Activated CD8-positive, alpha-beta T cell treated with anti-CD3 and anti-CD28 coated beads, Interleukin-2, amount 10 ng/mL, durations not matched to agents 7 days and 5 days (primary cell): ENCODE measurements at places on chromosomes 5 and 9. TPM values are rescaled to one million over a fixed set of nuclear protein-coding genes. Genes with fewer than 3 reads are reported as not detected.

ADAMTSL1 gene
- total RNA-seq, result not detected

GKAP1 gene
- 1.8 TPM for total RNA-seq

PCDHB10 gene
- total RNA-seq, result not detected

FRRS1L gene
- total RNA-seq, result not detected

SPATA31A3 gene
- total RNA-seq, result not detected

TAS2R1 gene
- total RNA-seq, result not detected

ADAMTS13 gene
- 1.4 TPM for total RNA-seq

DNA sequence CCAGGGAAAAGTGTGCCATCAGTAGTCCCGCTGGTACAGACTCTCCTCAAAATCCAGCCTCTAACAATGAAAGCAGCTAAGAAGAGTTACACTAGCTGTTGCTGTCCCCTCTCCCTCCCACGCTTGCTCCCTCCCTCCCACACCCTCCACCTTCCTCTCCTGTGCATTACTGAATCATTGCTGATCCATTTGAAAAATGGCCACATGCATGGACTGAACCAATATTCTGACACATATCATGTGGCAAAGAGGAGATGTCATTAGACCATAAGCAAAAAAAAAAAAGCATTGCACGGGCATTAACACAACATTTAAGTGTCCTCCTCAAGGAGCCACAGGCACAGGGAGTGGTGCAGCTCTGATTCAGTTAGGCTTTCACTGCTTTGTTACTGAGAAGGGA, 37.9 kb downstream of the LHFPL2 start:
- H3K36me3 ChIP-seq, result no peaks in the 10 kb centered on the region
- no peak for DNase-seq
- H3K27ac ChIP-seq, result no peak overlapping the region
- no peak overlapping the region for H3K4me3 ChIP-seq
- H3K4me1 ChIP-seq, result no peaks in the 10 kb centered on the region

- peak overlapping the region; percentile 87 for H3K27ac ChIP-seq
- DNase-seq, result peak; percentile 20
- peaks cover 83% of the 10 kb centered on the region for H3K4me1 ChIP-seq
- H3K4me3 ChIP-seq, result peak overlapping the region; percentile 32
Measured at GRCh38 chr5:370959-371810, 49.7 kb downstream of the AHRR start.

- no peak for DNase-seq
- H3K36me3 ChIP-seq, result no peaks in the 10 kb centered on the region
- H3K27ac ChIP-seq, result no peak overlapping the region
- H3K4me1 ChIP-seq, result no peaks in the 10 kb centered on the region
- H3K27me3 ChIP-seq, result no peaks in the 10 kb centered on the region
Measured at GRCh38 chr5:179313849-179314521, 31.3 kb downstream of the ADAMTS2 start.

DNA sequence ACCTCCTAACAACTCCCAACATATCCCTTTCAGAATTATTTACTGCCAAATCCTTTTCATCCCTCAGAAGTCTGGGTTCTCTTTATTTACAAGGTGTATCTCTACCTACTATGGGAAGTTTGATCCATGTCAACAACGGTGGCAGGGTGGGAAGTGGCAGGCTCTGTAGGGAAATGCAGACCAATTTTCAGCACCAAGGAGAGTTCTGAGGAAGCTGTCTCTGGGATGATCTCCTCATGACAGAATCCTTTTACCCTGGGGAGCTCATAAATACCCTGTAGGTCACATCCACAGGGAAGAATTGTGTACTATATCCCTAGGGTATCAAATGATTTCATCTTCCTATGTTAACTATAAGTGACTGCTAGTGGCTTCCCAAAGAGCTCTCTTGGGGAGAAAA, 107.8 kb upstream of the NEK6 start:
- no peak overlapping the region for H3K4me3 ChIP-seq
- H3K36me3 ChIP-seq, result no peaks in the 10 kb centered on the region
- H3K4me1 ChIP-seq, result no peaks in the 10 kb centered on the region
- DNase-seq, result peak; percentile 15
- H3K27ac ChIP-seq, result no peak overlapping the region

DNA sequence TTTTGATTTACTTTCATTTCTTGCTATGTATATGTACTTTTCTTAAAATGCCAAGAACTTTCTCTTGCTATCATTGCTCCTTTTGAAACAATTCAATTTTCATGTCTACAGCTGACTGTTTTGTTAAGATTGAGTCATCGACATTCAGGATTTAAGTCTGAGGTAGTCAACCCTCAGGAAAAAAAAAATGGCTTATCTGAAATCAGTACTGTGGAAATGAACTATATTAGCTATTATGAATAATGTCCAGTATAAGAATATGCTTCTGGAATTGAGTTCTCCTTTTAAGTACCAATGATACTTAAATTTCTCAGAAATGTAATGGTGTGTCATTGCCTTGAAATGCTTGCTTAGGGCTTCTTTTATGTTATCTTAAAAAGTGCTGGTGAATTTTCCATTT, 37.9 kb downstream of the TNFAIP8 start:
- no peak overlapping the region for H3K4me3 ChIP-seq
- peaks cover 73% of the 10 kb centered on the region for H3K4me1 ChIP-seq
- no peaks in the 10 kb centered on the region for H3K27me3 ChIP-seq
- DNase-seq, result no peak
- H3K27ac ChIP-seq, result peak overlapping the region; percentile 39

DNA sequence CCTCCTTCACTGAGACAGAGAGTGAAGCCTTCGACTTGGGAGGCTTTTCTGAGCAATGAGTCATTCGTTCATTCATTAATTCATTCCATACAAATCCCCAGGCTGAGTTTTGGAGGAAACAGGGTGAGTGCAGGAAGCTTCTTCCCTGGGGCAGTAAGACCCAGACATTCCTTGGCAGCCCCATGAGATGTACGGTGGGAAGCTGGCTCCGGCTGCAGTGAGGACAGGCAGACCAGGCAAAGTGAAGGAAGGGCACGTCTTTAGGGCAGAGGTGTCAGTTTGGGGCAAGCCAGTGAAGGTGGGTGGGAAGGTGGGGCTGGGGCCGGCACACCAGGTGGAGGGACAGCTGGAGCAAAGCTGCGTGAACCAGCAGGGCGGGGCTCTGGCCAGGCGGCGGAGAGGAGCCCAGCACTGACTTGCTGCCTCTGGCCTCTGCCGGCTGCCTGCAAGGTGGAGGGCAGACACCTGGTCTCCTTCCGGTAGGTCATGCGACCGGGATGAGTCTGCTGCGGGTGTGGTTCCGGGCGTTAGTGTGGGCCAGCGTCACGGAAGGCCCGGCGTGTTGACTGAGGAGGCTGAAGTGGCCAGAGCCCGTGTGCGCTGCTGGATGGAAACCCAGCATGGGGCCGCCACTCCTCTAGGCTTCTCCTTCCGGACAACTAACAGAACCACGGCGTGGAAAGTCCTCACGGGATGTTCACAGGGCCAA, 16.6 kb downstream of the OLFM1 start:
- peaks cover 17% of the 10 kb centered on the region for H3K27me3 ChIP-seq
- H3K4me3 ChIP-seq, result no peak overlapping the region
- H3K27ac ChIP-seq, result no peak overlapping the region
- DNase-seq, result no peak

DNA sequence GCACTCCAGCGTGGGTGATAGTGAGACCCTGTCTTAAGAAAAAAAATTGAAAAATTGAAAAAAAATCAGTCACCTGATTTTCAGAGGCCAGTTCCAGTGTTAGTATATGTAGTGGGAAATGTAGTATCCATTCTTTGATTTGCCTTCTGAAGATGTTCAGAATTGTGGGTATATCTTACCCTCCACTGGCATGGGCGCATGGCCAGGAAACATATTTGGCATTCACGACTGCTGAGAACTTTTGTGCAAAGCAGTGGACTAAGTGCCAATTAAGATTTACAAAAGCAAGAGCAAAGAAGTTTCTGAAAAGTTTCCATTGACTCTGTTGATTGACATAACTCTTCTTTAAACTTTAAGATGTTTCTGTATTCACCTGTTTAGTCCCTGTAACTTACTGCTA, 2.4 kb downstream of the CAVIN4 start:
- DNase-seq, result no peak
- no peaks in the 10 kb centered on the region for H3K36me3 ChIP-seq
- no peaks in the 10 kb centered on the region for H3K27me3 ChIP-seq
- H3K4me3 ChIP-seq, result no peak overlapping the region
- no peak overlapping the region for H3K27ac ChIP-seq

GRCh38 chr9:89022001-89022759, 30.9 kb downstream of the S1PR3 start:
- no peaks in the 10 kb centered on the region for H3K4me1 ChIP-seq
- no peaks in the 10 kb centered on the region for H3K36me3 ChIP-seq
- H3K4me3 ChIP-seq, result no peak overlapping the region
- DNase-seq, result no peak
- peaks cover 8% of the 10 kb centered on the region for H3K27me3 ChIP-seq
- no peak overlapping the region for H3K27ac ChIP-seq

GRCh38 chr5:125093776-125094175, 347.3 kb upstream of the ZNF608 start:
- H3K27ac ChIP-seq, result no peak overlapping the region
- no peak for DNase-seq
- no peaks in the 10 kb centered on the region for H3K36me3 ChIP-seq
- no peaks in the 10 kb centered on the region for H3K4me1 ChIP-seq

DNA sequence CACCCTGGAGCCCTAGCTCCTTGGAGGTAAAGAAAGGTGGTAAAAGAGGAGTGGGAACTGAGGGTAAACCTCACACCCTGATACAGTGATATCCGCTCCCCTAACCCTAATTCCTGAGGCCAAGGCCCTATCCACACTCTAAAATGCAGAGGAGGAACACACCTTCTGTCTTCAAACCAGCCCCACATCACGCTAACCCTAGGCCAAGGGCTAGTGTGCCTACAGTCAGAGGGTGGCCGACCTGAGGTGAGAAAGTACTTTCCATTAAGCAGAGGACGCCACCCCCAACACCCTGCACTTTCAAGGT, 590 bp downstream of the HDAC3 start:
- H3K27ac ChIP-seq, result peak overlapping the region; percentile 90
- peaks cover 51% of the 10 kb centered on the region for H3K4me1 ChIP-seq
- H3K27me3 ChIP-seq, result no peaks in the 10 kb centered on the region
- DNase-seq, result no peak
- peaks cover 45% of the 10 kb centered on the region for H3K36me3 ChIP-seq

DNA sequence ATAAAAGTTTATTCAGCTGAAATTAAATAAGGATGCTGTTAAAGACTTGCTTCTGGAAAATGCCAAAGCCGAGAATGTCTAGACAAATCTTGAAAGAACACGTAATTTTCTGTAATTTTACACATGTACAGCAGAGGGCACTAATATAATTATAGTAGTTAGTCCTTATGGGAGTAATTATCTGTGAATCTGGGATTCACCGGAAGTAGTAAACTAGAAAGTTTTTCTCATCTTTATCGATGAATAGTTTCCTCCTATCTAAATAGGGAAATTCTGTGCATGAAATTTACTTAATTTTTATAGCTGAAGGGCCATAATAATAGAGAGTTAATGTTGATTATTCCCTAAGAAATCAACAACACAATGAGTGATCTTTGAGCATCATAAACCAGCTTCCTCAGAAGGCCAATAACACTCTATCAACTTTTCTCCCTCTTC, 18.4 kb upstream of the CNTLN start:
- DNase-seq, result no peak
- no peak overlapping the region for H3K27ac ChIP-seq
- H3K4me3 ChIP-seq, result no peak overlapping the region
- no peaks in the 10 kb centered on the region for H3K36me3 ChIP-seq
- H3K27me3 ChIP-seq, result no peaks in the 10 kb centered on the region

GRCh38 chr5:74865804-74866595, at the start of gene FAM169A:
Gene FAM169A, minus strand, starts transcription at chr5:74866387. Its CDS starts 24,711 bp downstream, at chr5:74841676.
- peaks cover 14% of the 10 kb centered on the region for H3K27me3 ChIP-seq
- peaks cover 18% of the 10 kb centered on the region for H3K4me1 ChIP-seq
- peaks cover 3% of the 10 kb centered on the region for H3K36me3 ChIP-seq
- peak within 1 kb of the TSS; percentile 92 for H3K27ac ChIP-seq

DNA sequence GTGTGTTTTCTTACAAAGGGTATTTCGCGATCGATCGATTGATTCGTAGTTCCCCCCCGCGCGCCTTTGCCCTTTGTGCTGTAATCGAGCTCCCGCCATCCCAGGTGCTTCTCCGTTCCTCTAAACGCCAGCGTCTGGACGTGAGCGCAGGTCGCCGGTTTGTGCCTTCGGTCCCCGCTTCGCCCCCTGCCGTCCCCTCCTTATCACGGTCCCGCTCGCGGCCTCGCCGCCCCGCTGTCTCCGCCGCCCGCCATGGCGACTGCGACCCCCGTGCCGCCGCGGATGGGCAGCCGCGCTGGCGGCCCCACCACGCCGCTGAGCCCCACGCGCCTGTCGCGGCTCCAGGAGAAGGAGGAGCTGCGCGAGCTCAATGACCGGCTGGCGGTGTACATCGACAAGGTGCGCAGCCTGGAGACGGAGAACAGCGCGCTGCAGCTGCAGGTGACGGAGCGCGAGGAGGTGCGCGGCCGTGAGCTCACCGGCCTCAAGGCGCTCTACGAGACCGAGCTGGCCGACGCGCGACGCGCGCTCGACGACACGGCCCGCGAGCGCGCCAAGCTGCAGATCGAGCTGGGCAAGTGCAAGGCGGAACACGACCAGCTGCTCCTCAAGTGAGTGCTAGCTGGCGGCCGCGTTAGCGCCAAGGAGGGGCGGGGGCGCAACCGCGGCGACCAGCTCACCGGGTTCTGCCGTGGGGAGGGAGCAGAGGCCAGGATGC, 480 bp downstream of the LMNB1 start:
- H3K27me3 ChIP-seq, result no peaks in the 10 kb centered on the region
- H3K36me3 ChIP-seq, result peaks cover 45% of the 10 kb centered on the region
- peak overlapping the region; percentile 96 for H3K4me3 ChIP-seq
- H3K27ac ChIP-seq, result peak overlapping the region; percentile 98
- DNase-seq, result peak; percentile 60

DNA sequence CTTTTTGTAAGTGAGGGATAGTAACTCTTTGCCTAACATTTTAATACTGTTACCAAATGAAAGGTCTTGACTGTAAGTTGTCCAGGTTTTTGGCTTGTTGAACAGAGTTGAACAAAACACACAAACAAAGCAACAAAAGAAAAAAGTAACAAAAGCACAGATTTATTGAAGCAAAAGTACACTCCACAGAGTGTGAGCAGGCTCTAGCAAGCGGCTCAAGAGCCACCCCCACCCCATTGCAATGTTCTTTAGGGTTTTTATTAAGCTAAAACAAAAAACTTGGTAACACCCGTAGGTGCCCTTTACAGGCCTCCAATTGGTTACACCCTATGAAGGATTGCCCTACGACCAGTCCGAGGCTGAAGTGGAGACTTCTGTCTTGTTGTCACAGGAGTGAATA, 197.4 kb upstream of the MAP3K1 start:
- H3K36me3 ChIP-seq, result peaks cover 33% of the 10 kb centered on the region
- no peaks in the 10 kb centered on the region for H3K27me3 ChIP-seq
- DNase-seq, result no peak
- no peak overlapping the region for H3K4me3 ChIP-seq

- DNase-seq, result peak; percentile 49
- H3K36me3 ChIP-seq, result peaks cover 4% of the 10 kb centered on the region
- no peaks in the 10 kb centered on the region for H3K27me3 ChIP-seq
- H3K4me3 ChIP-seq, result peak overlapping the region; percentile 25
Measured at GRCh38 chr5:107979900-107980299, 309.2 kb upstream of the EFNA5 start.

DNA sequence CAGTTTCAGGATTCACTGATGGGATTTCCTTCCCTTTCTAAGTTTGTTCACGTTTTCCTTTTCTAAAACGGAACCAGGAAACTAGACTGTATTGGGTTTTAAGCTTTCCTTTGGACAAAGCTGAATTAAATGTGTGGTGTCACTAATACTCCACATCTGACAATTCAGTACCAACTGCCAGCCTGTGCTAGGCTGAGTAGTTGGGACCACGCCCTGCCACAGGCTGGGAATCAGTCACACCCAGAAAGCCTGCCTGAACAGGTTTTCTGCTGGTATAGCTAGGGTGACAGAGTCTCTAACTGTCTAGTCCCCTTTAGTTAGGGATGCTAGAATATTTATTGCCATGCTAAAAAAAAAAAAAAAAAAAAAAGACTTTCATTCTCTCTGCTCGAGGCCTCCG, 15.6 kb downstream of the SPACA9 start:
- H3K27me3 ChIP-seq, result no peaks in the 10 kb centered on the region
- H3K36me3 ChIP-seq, result peaks cover 16% of the 10 kb centered on the region
- peaks cover 3% of the 10 kb centered on the region for H3K4me1 ChIP-seq
- no peak overlapping the region for H3K27ac ChIP-seq
